ENCODE measurements at places on chromosomes 7 and 10.

DNA sequence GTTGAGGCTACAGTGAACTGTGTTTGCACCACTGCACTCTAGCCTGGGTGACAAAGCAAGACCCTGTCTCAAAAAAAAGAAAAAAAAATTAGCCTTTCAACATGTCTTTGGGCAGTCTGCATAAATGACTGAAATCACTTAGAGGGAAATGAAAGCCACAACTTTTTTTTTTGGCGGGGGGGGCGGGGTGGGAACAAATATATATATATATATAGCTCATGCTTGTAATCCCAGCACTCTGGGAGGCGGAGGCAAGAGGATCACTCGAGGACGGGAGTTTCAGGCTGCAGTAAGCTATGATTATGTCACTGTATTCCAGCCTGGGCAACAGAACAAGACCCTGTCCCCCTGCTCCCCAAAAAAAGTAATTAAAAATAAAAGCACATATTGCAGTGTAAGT lies 23.4 kb upstream of the MICU1 start:
- no peak for DNase-seq

GRCh38 chr7:81887098-81888090 lies 117.5 kb upstream of the HGF start:
- no peak for DNase-seq

DNA sequence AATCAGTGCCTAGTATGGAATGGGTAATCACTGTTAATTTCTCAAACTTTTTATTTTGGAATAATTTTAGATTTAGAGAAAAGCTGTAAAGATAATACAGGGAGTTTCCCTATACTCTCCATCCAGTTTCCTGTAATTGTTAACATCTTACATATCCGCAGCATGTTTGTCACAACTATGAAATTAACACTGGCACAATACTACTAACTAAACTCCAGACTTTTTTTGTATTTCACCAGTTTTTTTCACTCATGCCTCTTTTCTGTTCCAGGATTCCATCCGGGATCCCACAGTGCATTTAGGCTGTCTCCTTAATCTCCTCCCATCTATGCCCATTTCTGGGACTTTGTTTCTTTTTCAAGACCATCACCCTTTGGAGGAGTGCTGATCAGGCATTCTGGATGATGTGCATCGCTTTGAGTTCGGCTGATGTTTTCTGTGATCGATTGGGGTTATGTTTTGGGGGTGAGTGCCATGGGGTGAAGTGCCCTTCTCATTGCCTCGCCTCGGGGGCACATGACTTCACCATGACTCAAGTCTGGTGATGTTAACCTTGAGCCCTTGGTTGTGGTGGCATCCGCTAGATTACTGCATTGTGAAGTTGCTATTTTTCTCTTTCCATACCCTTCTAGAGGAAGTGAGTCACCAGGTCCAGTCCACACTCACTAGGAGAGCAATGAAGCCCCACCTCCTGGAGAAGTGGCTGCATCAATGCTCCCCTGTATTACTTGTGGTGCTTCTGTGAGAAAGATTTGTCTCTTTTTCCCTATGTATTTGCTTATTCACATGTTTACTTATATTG lies 43.9 kb upstream of the GRB10 start:
- DNase-seq: peak; percentile 85

GRCh38 chr10:17561111-17561510 lies 56.1 kb downstream of the HACD1 start:
- DNase-seq: no peak

- no peak for DNase-seq
Observed at GRCh38 chr10:101843032-101844021, at the start of gene KCNIP2. KCNIP2 (minus strand) TSS chr10:101843800; CDS start chr10:101843568, 232 bp downstream.

DNA sequence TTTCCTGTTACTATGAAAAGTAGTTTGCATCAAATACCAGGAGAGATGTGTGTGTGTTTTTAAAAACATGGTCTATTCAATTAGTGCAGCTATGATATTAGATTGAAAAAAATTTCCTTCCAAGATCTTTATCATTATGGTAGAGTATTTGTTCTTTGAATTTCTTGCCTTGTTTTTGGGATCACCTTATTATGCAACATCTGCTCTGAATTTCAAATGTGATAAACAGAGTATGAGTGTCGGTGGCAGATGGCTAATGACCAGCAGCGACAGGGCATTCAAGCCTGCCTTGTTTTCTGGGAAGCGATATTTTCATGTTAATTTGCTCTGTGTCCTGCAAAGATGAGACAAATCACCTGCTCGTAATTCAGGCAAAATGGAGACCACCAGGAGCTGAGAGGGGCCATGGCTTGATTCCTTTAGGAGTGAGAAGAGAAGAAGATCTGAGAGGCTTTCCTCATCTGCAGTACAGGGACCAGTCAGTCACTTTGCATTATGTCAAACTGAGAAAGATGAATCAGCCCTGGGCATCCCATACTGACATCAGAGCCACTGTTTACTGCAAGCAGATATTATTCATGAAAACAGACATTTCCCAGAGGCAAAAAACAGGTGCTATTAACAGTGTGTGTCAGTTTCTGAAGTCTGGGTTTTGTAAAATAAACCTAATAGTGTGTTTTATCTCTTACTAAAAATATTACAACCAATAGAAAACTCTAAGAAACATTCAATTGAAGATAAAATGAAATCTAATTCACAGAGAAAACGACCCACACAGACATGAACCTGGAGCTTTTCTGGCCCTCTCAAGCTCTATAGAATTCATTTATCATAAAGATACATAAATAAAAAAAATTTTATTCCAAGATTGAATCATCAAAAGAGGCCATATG lies 67.6 kb downstream of the CDK6 start:
- DNase-seq: no peak

DNA sequence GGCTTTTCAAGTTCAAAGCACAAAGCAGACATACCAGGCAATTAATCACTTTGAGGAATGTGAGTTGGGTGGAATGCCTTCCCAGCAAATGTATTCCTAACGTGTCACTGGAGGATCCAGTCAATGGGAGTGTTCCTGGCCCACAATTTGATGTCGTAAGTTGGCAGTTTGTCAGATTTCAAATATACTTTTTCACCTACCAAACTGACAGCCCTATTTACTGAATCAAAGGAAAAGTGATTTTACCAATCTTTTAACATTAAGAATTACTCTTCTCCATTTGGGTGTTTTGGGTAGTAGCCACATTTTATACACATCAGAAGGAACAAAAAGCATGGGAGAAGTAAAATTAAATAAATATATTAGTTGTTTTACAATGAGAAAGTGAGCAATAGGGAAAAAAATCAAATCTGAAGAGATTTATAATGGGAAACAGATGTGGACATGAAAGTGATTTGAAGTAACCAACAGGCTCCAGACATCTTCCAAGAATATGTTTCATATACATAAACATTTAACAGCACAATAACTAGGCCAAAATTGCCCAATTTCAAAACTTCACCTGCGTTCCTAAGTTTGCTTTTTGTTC lies 222.9 kb downstream of the MTERF1 start:
- DNase-seq: peak; percentile 95

- no peak for DNase-seq
Observed at GRCh38 chr10:77865580-77866324, 60.8 kb downstream of the DLG5 start.

- peak; percentile 80 for DNase-seq
Observed at GRCh38 chr10:24784923-24785322, 61.2 kb upstream of the ARHGAP21 start.

- no peak for DNase-seq
Observed at GRCh38 chr10:23191764-23192711, at the start of gene PTF1A. PTF1A (plus strand) TSS chr10:23192312; CDS start chr10:23192531, 219 bp downstream.

- no peak for DNase-seq
Observed at GRCh38 chr10:19816411-19817230, at the start of gene PLXDC2. PLXDC2 (plus strand) TSS chr10:19816432.

DNA sequence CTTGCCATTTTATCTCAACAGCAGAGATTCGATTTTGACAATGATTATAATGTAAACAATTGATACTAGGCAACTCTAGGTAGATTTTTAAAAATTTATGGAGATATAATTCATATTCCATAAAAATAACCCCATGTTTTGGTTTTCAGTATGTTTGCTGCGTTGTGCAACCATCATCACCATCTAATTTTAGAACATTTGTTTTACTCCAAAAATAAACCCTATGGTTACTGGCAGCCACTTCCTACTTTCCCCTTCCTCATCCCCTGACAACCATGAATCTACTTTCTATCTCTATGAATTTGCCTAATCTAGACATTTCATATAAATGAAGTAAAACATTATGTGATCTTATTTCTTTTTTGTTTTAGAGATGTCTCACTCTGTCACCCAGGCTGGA lies 401.9 kb downstream of the THSD7A start:
- no peak for DNase-seq

GRCh38 chr10:29083096-29083495 lies 205.8 kb upstream of the LYZL1 start:
- DNase-seq: no peak

GRCh38 chr7:91929463-91929862 lies 11.2 kb upstream of the AKAP9 start:
- no peak for DNase-seq

GRCh38 chr7:92133133-92133736 lies 1.0 kb downstream of the CYP51A1 start:
- DNase-seq: no peak

- peak; percentile 41 for DNase-seq
Observed at GRCh38 chr10:49448924-49449323, 53.0 kb upstream of the DRGX start.

GRCh38 chr10:69101451-69102095 lies 13.7 kb downstream of the SRGN start:
- DNase-seq: peak; percentile 54

GRCh38 chr10:123500110-123500509 lies 166.0 kb upstream of the GPR26 start:
- no peak for DNase-seq

DNA sequence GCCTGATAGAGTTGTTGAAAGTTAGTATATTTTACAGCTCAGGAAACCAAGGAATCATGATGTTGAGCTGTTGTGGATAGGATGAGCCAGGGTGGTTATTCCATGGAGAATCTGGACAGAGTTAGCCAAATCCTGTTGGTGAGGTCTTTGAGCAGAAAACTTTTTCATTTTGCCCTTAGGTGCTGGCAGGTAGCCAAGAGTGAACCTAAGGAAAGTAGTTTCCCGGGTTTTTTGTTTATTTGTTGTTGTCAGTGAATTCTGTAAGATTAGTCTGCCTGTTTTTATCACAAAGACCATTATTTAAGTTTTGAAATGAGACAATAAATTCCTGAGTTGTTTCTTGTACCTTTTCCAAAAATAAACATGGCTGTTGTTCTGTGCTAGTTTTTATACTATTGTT lies 61.0 kb downstream of the GALNT11 start:
- DNase-seq: peak; percentile 37

DNA sequence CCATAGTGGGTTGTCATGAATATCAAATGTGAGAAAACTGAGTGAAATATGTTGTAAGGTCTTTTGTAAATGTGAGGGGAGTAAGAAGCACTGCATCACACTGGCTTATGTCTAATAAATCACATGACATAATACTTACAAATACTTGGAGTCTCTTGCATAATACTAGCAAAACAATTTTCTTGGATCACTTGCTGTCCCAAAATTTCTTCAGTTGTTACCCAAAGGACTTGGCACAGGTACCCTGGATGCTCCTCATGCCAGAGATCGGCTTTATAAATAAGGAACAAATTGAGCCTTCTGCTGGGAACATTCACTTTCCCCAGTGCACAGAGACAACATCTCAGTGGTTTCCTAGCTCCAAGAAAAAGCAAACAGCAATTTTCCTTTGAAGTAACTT lies 5.0 kb upstream of the LRIT2 start:
- no peak for DNase-seq

DNA sequence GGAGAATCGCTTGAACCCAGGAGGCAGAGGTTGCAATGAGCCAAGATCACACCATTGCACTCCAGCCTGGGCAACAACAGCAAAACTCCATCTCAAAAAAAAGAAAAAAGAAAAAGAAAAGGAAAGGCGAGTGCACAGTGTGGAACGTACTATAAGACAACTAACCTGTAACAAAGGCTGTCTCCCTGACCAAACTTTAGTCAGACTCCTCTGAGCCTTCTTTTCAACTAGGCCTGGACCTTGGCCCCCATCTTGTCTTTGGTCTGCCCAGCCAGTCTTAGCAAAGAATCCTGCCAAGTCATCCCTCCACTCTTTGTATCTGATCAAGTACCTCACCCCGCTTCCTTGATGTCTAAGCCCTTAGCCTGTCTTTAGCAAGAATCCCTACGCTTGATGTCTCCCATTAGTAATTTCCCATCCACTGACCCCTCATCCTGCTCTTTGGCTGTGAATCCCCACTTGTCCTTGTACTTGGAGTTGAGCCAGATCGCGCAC lies 68.9 kb upstream of the KDM7A start:
- no peak for DNase-seq

GRCh38 chr7:79376299-79377025 lies 77.0 kb downstream of the MAGI2 start:
- DNase-seq: peak; percentile 38

DNA sequence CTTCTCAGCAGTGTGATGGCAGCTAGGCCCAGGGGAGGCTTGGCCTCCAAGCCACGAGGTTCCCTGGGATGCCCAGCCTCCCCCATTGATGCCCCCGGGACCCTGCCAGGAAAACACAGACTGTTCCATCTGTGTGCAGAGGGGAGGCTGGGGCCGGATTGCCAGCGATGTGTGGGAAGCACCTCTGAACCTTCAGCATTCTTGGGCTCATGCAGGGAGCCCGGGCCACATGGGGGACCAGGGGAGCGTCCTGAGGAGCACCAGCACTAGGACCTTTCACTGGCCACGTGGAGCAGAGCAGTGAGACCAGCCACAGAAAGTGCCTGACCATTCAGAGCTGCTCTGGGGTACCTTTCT lies 2.6 kb downstream of the IMPDH1 start:
- no peak for DNase-seq

DNA sequence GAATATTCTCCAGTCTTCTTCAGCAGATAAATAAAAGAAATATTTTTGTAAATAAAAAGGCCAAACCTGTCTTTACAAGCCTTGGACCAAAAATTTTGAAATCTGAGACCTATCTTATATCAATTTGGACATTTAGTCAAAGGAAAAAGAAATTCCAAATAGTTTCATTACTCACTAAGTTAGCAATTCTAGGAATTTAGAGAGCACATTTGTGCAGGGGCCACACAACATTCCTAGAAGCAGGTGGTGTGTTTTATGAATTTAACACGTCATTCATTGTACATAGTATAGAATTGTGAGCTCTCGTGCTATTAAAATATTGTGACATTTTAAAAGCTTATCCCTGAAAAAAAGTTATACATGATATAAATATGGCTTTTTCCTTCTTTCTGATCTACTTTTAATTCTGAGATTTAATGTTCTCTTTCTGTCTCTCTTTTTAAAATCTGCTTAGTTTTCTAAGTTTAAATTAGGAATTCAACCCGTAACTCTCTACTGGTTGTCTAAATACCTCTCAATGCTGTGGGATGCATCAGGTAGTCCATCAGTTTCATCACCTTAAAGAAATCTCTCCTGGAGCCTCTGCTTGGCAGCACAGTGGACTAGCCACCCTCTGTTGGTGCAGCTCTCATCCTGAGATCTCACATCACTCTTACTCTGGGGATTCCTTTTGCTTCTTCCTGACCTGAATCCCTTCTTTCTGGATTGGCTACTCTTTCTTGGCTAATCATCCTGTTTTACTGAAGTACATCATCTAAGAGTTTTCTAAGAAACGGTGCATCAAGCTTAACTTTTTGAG lies 124.5 kb downstream of the SEMA3E start:
- peak; percentile 65 for DNase-seq
